ENCODE measurements at places on chromosomes 4 and X.

GRCh38 chrX:120692319-120692718 lies 62.5 kb upstream of the C1GALT1C1 start:
- DNase-seq: no peak

DNA sequence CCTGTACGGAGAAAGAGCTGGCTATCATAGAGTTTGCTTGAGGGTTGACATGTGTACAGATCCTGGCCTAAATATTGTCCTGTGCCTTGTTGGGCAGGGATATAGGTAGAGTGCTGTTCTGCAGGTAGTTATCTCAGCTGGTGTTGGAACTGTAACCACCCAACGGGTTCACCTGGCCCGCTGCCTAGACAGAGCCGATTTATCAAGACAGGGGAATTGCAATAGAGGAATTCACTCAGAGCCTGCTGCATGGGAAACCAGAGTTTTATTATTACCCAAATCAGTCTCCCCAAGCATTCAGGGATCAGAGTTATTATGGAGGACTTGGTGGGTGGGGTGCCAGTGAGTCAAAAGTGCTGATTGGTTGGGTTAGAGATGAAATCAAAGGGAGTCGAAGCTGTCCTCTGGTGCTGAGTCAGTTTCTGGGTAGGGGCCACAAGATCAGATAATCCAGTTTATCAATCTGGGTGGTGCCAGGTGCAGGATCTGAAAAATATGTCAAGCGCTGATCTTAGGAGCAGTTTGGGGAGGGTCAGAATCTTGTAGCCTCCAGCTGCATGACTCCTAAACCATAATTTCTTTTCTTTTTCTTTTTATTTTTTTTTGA lies 42.5 kb upstream of the XIAP start:
- no peak for DNase-seq

DNA sequence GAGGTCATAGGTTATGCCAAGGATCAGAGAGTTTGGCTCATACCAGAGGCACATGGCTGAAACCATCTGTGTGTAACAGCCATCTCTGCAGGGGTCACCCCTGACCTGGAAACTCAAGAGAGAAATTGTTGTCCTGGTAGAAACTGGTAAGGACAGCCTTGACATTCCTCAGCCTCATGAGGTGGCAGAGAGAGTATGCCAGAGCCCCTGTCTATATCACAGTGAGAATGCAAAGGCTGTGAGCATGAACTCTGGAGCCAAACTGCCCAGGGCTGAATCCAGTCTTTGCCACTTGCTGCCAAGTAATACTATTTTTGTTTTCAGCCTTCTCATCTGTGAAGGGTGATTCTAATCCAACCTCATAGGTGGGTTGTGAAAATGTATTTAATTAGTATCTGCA lies 37.1 kb upstream of the CCDC149 start:
- no peak for DNase-seq

- DNase-seq: no peak
These were observed 421.4 kb upstream of the LCORL start for GRCh38 chr4:18442957-18443356.

DNA sequence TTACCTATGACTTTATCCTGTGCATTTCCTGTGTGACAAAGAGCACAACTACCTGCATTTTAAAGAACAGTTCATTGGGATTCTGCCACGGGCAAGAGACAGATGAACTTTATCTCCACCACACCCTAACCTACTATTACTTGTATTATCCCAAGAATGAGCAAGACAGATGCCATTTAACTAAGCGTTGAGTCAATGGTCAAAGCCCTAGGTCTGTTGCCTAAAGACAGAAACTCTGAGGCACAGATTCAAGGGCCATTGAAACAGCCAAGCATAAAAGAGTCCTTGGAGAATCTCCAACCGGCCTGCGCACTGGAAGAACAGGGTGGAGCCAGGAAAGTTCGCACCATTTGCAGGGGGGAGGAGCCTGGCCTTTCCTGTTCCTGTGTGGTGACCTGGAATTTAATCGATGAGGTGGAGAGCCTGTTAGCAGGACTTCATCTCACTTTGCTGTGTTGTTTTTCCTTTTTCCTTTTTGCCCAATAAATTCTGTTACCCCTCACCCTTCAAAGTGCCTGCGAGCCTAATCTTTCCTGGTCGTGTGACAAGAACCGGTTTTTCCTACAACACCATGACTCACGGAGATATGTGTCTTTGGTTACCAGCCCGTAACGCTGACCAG lies 146.4 kb upstream of the DIAPH2 start:
- no peak for DNase-seq

DNA sequence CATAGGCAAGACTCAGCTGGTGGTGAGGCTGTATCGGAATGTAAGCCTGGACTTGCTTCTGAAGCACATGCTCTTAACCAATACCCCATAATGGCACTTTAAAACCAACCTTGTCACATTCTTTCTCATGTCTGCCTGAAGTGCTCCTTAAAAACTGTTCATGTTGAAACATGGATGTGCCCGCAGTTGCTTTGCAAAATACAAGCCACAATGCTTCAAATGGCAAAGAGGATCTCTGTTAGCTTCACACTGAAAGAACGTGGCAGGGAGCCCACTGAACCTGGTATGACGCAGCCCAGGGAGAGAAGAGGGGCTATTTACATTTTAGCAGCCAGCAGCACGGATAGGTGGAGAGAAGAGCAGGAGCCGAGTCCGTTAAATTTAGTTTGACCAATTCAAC lies 29.3 kb downstream of the SOD3 start:
- no peak for DNase-seq

- no peak for DNase-seq
These were observed 3.2 kb downstream of the MAN2B2 start for GRCh38 chr4:6578221-6578620.

DNA sequence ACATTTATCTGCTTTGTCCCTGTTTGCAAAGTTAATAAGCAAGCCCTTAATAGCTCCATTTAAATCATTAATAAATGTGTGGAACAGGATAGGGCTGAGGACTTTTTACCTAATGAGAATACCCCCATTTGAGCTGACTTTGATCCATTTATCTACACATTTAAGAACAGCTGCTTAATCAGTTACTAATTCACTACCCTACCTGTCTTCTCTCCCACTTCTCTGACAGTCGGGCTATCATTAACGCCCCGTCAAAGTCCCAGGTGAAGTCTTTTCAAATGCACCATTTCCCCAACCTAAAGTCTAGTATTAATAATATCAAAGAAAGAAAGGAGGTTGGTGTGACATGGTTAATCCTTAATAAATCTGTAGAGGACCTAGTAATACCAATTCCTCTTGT lies 57.2 kb upstream of the NAP1L5 start:
- no peak for DNase-seq

GRCh38 chr4:173703021-173703420 lies 173.0 kb upstream of the HAND2 start:
- no peak for DNase-seq

- DNase-seq: no peak
These were observed at the start of gene GRIA2 for GRCh38 chr4:157220371-157220881. Gene GRIA2 (plus strand): TSS chr4:157220728. CDS start chr4:157221043, 315 bp downstream.

DNA sequence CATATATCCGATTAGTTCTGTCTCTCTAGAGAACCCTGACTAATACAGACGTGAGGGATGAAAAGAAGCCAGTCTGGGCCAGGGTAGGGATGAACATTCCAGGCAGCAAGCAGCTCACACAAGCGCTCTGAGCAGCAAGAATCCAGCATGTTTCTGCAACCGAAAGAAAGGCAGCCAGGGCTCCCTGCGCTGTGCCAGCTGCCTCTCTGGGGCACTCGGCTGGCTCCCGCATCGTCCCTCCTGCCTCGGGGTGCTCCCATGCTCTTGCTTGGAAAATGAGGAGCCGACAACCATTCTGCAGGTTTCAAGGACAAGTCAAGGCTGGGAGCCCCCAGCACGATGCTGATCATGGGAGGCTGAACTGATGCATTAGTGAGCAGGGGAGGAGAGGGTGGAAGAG lies 7.0 kb downstream of the JAKMIP1 start:
- no peak for DNase-seq

DNA sequence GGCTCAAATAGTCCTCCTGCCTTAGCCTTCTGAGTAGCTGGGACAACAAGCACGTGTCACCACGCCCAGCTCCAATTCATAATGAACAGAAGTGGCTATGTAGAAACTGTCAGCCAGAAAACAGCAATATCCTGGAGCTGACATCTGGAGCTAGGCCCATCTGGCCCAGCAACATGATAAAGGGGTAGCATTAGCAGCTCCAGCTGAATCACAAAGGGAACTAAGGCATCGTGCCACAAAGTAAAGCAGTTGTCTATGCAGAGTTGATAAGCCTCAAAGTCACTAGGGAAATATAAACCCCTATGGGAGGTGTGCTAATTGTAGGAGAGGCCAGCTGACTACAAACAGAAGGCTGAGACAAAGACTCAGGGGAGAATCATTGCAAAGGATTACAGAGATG lies 270.5 kb upstream of the GPC4 start:
- no peak for DNase-seq

DNA sequence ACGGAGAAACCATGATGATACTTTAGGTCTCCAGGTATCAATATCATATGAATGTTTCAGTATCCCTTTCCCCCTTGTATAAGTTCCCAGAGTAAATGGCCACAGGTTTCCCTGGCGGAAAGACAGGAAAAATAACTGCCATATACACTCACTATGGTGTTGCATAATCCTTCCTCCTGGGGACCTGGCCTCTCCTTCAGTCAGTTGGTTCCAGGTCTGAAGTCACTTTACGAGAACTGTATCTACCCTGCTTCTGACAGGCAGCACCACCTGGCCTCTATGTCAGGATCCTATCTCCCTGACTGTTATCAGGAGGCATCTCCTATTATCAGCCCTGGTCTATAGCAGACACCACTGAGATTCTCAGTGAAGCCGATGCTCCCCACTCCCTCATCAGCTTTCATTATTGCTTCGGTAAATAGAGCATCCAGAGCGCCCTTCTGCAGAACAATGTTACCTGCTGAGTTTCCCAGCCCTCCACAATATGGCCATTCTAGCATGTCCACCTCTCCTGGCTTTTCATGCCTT lies 22.6 kb downstream of the HAUS3 start:
- no peak for DNase-seq

DNA sequence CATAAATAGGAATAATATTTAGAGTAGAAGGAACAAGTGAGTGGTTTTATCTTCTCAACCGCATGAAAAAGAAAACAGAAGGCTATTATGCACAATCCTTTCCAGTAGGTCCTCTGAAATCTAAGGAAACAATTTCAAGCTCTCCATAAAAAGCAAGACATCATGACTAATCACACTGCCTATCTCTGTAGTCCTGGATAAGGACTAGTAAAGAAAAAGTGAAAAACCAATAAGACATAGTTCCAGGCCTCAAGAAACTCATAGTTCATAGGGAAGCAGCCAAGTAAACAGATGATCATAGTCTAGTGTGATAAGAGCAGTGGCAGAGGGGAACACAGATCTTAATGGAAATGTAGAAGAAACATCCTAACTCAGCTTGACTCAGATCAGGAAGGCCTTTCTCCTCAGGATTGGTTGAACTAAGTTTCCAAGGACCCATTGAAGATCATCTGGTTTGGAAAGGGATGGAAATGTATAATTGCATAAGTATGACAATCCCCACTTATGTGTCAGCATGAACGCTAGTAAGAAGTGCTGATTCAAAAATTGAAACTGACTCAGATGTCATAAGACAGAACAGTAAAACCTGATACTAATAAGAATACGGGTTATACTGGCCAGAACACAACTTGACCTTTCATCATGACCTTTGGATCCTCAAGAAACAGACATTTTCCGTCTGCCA lies 155.3 kb downstream of the GRIA3 start:
- peak; percentile 14 for DNase-seq

DNA sequence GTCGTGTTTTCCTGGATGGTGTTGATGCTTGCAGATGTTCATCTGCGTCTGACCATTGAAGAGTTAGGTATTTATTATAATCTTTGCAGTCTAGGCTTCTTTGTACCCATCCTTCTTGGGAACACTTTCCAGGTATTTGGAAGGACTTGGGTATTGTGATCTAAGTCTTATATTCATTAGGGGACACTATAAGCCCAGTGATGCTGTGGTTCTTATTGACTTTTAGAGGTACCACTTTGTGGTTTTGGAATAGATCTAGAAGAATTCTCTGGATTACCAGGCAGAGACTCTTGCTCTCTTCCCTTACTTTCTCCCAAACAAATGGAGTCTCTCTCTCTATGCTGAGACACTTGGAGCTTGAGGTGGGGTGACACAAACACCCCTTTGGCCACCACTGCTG lies 41.6 kb downstream of the AFM start:
- no peak for DNase-seq

DNA sequence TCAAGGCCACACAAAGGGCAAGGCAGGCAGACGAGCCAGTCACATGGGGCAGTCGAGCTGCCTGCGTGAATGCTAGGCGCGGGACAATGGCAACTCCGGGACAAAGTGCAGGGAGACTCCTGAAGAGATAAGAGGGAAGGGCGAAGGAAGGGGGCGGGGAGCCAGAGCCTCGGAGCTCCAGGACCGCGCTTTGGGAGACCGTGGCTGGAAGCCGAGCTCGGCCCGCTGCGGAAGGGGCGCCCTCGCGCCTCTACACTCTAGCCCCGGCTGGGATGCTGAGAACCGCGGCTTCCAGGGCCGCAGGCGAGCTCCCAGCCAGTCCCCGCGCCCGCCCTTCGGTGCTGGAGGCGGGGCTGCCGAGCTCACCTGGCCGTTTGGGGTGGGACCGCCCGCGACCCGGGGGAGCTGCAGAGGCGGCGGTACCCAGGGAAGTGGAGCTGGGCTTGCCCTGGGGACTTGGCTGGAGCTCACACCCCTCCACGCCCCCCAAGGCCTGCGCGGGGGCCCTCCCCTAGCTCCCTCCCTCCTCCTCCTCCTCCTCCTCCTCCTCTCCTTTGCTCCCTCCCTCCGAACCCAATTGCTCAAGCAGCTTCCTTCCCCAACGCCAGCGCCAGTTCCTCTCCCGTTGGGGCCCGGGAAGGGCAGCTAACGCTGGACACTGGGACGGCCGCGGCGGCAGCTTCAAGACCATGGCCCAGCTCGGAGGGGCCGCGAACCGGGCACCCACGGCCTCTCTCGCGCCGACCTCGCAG lies at the start of gene SOWAHD:
Gene SOWAHD, plus strand, starts transcription at position 610 of the 752 bp plus-strand sequence. Its CDS starts 80 bp downstream, at position 690.
- peak; percentile 60 for DNase-seq

- DNase-seq: no peak
These were observed 1833.2 kb upstream of the PCDH7 start for GRCh38 chr4:28886934-28887333.

DNA sequence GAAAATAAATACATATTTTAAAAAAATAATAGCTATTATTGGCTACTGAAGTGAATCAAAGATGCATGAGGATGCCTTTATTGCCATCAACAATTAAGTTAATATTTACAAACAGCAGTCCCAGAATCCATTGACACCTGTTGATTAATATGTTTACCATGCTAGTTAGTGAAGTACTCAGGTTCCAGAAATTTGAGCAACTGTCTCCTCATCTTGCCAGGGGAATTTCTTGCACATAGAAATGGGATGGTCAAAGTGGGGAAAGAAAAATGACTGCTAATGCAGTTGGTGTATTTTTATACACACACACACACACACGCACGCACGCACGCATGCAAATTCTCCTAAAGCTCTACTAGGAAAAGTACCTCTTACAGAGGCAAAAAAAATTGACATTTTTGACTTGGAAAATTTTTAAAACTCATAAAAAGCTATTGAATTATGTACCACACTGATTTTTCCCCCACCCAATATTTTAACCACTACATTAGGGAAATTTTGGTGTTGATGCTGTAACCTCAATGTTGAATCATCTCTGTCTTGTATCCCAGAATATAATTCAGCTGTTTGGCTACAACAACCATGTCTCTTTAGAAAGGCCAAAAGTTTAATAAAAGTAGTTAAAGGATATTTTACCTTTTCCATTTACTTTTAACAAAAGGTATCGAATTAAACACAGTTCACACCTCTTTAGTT lies 105.3 kb upstream of the TMEM150C start:
- DNase-seq: no peak
